ENCODE measurements at places on chromosomes 12 and 14. TPM values are rescaled to one million over a fixed set of nuclear protein-coding genes. Genes with fewer than 3 reads are reported as not detected.

GRCh38 chr14:24766434-24766833, 132.4 kb upstream of the GZMB start:
- DNase-seq, result no peak

DNA sequence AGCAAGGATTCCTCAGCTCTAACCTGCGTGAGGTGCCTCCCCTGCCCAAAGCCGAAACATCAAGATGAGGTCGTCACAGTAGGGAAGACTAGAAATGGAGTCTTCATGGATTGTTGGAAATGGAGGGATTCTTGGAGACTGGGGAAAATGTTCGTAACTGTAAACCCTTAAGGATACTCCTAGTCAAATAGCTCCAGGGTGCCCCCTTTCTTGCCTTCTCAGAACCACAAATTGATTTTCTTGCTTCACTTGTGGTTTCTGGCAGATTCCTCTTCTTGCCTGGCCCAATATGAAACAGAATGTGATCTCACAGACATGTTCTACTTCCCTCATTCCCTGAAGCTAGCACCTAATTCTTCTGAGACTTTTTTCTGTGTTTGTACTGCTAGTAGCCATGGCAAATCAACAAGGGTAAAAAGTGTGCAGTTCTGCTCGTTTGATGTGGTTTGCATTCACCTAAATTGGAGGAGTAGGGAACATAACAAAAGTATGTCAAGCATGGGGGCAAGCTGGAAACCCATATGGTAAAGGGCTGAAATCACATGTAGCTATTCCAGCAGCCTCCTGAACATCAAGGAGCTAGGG, 332.0 kb downstream of the PAWR start:
- DNase-seq, result no peak

DNA sequence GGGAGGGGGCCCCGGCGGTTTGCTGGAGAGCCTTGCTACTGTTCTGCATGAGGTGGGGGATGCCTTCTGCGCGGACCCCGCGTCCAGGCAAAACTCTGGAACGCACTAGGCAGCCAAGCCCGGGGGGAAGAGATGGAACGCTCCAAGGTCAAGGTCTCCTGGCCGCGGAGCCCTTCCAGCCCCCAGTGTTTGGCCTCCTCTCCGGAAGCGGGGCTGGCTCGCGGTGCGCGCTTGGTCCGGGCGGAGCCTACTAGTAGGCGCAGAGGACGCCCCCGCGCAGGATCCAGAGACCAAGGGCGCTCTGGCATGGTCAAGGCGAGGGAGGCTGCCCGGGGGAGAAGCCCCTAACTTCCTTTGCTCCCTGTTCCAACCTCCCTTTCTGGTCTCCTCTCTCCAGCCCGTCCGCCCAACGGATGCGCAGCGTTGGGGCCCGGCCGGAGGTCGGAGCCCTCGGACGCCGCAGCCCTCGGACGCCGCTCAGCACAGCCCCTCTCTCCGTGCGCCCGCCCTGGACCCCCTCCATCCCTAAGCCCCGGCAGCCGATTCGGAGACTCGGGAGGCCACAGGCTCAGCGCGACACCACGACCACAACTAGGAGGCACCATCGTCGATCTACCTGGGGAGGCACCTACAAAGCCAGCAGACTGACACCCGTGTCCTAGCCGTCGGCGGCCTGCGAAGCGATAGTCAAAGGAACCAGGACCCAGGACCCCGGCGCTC, 669 bp upstream of the KCNK13 start:
- no peak for DNase-seq

DNA sequence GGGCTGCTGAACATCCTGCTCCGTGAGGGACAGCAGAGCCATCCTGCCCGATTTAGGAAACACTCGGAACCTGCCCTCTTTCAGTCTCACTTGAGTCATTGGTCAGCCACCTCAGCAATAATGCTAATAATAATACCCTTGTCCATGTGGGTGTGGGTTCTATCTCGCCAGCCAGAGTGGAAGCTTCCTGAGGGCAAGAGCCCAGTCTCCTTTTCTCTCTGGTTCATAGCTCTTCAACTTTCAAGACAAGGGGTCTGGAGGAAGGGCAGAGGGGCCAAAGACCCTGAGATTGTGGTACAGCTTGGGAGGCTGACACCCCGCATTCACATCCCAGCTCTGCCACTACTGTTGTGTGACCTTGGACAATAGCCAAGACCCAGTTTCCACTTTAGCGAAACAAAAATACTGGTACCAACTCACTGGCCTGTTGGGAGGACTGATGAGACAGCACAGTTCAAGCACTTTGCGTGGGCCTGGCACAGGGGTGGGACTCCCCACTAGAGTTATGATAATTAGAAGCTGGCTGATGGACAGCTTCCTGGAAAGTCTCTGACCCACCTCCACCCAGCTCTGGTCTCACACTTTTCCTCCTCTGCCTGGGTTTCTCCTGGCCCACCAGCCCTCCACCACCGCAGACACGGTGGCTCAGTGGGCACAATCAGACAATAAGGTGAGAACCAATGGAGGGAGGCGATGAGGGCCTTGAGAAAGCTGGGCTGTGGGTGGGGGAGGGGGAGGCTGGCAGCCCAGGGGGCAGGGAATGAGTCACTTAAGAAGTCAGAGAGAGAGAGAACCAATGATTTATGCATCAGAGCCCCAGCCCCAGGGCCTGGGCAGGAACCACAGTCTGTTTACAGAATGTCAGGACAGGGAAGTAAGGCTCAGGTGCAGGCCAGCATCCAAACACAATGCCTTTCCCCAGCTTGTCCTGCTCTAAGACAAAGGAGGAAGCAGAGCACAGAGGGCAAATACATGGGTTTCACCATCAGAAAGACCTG, 9.6 kb downstream of the FAIM2 start:
- DNase-seq, result no peak

GRCh38 chr12:69913526-69913925, 88.5 kb downstream of the MYRFL start:
- DNase-seq, result no peak

STXBP6 gene
- 2.4 TPM for total RNA-seq

DNA sequence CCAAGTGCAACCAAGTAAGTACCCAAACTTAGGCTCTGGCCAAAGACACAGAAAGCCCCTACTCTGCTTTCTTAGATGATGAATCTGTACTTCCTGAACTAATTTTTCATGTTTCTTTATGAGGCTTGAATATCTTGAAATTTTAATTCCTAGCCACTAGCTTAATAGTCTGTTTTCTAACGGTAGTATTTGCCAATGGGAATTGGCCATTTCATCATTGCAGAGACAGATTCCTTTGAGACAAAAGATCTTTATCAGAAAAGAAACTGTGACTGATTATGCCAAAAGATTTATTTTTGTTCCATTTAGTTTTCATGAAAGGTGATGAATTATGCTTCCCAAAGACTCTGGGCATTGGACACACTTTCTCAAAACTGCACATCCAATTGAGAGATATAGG, 48.7 kb downstream of the DAD1 start:
- no peak for DNase-seq

GRCh38 chr12:125412506-125412905, 347.3 kb downstream of the AACS start:
- no peak for DNase-seq

GALNT9 gene
- not detected for total RNA-seq

- DNase-seq, result no peak
Observed at GRCh38 chr12:57133916-57134315, 5.6 kb downstream of the LRP1 start.

GRCh38 chr14:63670692-63671091, 29.0 kb upstream of the WDR89 start:
- no peak for DNase-seq

GRCh38 chr12:105622846-105623736, 292.6 kb downstream of the C12orf75 start:
- no peak for DNase-seq

MGST1 gene
- 1,962 TPM for total RNA-seq

DNA sequence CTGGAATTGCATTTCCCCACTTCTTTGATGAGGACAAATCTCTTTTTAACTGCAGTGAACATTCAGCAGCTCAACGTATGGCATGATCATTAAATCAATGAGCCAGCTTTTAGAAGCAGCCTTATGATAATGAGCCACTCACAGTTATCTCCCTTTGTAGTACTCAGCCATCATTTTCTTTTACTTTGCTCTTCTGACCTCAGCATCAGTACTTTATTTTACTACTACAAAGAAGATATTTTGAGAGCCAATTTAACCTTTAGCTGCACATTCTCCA, 250.0 kb upstream of the CLEC14A start:
- DNase-seq, result no peak

DNA sequence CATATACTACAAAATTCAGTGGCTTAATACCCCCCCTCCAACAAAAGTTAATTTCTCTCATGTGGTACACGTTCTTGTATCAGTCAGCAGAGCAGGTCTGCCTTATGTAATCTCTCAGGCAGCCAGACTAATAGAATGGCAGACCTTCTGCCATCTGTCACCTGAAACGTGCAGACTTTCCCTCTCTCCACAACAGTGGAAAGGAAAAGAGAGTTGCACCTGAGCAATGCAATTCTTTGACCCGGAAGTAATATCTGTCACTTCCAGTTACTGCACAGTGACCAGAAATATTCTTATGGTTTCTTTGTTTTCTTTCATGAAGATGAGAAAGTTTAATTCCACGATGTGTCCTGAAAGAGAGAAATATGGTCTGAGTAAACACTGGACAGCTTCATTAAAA, 14.4 kb downstream of the KERA start:
- DNase-seq, result no peak

DNA sequence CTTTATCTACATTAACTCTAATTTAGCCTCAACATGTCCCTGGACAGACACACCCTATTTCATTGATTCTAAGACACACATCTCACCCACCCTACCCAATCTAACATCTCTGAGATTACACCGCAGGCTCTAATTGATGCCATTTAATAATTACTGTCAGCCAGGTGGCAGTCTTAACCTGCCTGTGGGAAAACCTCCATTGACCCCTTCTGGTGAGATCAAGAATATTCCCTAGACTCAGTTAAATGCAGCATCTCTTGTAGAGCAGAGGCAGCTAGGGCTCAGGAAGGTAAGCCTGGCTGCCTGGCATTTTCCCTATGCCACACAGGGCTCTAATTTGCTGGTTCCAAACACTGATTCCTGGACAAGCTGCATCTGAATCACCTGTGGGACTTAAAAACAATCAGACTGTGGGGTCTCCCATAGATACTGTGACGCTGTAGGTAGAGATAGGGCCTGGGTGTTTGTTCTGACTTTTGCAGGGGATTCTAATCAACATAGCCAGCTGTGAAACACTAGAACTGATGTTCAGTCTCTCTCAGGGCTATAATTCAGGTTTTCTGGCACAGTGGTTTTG, 14.3 kb downstream of the MCRS1 start:
- no peak for DNase-seq

EID3 gene
- total RNA-seq, result 8.2 TPM

DNA sequence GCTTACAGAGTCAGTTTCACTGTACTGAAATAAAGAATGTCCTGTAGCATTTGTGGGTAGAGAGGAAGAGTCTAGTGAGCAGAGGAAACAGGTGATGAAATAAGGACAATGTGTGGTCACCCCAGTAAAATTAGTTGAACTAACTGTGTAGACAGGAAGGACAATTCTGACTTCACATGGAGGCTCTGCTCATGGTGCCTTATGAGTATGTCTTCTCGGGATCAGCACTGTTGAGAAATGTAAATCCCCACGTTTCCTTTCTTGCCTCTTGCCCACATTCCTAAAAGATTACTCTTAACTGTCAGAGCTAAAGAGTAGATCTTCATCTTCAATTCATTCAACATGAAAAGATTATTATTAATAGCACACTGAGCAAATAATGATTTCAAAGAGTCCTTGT, 113.2 kb upstream of the FLRT2 start:
- DNase-seq, result no peak

DNA sequence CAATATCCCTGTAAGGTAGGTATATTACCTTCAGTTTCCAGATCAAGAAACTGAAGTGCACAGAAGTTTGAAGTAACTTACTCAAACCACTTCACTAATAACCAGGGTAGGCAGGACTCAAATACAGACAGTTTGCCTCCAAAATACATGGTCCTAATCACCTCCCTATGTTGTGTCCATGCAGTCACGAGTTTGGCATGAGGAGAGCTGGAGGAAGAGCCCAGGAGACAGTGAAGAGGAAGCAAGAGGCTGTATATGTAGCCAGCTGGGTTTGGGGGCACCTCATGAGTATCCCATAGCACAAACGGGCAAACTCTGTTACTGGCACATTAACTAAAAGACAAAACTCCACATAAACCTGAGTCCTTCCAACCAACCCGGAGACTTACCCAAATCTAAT, 79.2 kb downstream of the DUSP16 start:
- no peak for DNase-seq

Data from mesenteric fat pad (tissue), 1 donor.